ENCODE measurements at places on chromosomes 11 and 22.

GRCh38 chr11:76579752-76580151 lies 90.8 kb downstream of the LRRC32 start:
- no peak for DNase-seq

DNA sequence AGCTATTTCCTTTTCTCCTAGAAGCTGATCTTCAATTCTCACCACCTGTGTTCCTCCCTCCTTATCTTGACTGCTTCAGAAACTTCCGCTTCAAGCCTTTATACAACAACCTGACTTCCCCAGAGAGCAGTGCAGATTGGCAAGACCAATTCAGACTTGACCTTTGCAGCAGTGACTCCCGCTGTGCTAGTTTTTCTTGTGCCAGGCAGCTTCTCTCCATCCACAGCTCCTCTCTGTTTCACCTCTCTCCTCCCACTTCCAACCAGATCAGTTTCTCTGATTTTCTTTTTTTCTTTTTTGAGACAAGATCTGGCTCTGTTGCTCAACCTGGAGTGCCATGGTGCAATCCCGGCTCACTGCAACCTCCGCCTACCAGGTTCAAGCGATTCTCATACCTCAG lies 74.3 kb downstream of the GRAMD1B start:
- no peak for DNase-seq

DNA sequence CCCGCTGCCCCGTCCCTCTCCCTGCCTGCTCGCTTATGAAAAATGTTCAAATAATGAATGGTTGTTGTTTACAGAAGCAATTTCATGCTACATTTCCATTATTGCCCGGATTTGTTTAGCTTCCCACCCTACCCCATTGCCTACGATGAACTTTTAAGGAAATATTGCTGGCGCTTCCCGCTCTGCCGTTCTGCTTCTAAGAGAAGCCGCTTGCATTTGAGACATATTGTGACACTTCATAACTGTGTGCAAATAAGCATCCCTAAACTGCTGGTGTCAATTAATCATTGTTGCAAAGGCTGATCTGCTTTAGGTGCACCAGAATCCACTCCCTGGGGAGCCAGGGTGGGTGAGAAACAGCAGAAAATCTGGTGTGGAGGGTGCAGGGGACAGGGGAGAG lies 52.3 kb upstream of the LMO1 start:
- DNase-seq: no peak

DNA sequence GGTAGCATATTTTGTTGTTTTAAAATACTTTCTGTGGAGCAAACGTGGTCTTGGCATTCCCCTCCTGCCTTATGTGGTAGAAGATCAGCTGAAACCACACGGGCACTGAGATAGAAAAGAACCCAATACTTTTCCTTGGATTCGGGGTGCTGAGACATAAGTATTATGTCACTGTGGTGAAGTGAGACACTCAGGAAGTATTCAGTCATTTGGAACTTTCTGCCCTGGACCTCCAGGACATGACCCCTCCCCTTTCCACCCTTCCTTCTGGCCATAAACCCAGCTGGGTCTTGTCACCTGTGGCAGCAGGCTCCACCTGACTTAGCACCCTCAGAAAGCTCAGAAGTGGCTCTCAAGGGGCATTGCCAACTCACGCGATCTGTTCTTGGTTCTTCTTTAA lies 123.4 kb downstream of the SWAP70 start:
- DNase-seq: no peak

GRCh38 chr11:8963569-8964323 lies 496 bp downstream of the TMEM9B start:
- DNase-seq: no peak

GRCh38 chr11:43872995-43873394 lies 7.6 kb upstream of the ALKBH3 start:
- DNase-seq: no peak

DNA sequence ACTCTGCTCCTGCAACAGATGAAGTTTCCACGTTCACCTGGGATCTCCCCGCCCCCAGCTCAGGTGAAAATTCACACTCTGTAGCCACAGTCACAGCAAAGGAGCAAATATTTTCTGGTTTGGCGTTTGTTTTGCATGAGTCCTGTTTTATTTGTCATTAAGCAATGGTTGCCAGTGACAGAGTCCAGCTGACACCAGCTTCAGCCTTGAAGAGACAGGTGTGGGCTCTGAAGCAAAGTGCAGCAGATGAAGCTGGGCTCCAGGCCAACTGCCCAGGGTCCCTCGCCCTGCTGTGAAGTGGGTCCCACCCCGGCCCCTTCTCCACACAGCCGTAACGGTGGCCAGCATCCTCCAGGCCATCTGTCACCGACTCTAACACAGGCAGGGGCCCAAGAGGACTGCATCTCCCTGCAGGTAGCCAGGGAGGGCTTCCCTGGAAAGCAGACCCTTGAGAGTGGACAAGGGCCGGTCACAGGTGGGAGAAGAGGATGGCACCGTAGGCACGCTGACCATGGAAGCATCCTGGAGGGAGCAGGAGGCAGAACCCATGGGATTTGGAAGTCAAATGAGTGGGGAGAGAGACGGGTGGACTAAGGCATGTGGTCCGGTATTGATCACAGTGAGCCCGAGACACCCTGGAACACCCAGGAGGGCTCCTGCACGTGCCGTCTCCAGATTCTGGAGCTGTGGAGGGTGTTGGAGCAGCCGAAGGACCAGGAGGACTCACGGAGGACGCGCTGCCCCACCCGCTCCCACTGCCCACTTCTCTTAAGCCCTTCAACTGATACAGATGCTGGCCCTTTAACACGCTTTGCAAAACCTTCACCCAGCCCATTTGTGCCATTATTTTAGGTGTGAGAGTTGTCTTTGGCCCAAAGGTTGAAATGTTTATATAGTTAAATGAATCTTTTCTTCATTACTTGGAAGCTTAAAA lies 294.5 kb downstream of the BRD1 start:
- no peak for DNase-seq

DNA sequence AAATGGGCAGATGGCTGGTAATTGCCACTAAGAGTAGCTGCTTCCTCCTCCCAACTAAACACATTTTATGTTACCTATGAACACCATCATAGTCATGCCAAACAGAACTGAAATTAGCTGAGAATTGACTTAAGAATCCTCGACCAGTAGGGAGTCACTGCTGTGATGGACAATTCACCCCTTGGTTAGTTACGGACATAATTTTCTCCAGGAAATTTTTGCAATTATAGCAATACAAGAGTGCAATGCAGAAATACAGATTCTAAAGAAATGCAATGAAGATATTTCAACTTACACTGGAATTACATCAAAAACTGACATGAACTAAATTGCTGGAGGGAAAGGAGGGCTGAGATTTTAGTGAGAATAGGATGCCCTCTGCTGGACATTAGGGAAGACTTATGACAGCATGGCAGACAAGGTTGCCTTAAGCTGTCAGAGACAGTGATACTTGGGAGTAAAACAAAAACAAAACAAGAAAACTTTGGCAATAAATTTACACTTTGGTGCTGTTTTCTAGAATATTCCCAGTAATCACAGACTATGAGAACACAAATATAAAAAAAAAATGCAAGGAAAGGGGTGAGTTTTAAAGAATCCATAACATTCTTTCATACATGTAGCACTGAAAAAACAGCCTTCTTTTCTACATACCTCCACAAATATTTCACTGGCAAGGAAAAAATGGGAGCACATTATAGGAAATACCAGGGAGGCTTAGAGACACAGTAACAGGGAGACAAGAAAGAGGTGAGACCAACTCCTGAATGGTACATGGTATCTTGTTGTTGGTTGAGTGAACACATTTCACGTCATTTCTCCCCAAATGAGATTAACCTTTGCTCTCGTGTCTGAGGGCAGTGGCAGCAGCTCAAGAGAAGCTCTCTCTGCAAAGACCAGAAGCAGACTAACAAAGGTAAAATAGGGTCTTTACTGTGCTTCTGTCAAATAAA lies 11.2 kb upstream of the PPP2R1B start:
- DNase-seq: no peak

- no peak for DNase-seq
Observed at GRCh38 chr11:43931717-43932039, 10.8 kb upstream of the C11orf96 start.

- DNase-seq: no peak
Observed at GRCh38 chr22:25840167-25840566, 98.2 kb downstream of the MYO18B start.

- no peak for DNase-seq
Observed at GRCh38 chr11:80621871-80622270, 1181.0 kb upstream of the TENM4 start.

DNA sequence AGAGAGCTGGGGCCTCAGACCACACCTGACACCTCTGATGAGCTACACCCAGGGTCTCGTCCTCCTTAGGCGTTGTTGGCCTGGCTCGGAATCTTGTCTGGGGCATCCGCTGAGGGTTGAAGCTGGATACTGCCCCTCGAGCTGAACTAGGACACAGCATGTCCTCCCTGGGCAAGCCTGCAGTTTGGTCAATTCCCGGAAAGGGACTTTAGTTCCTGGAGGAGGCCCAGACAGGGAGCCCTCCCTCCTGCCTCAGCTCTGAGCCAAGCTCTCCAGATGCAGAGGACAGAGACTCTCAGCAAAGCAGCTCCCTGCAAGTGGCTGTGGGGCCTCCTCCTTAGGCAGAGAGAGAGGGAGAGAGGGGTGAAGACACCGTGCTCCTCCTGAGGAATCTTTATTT lies 4.9 kb downstream of the APOL3 start:
- DNase-seq: no peak

- no peak for DNase-seq
Observed at GRCh38 chr11:125564357-125564756, 4.9 kb upstream of the EI24 start.

DNA sequence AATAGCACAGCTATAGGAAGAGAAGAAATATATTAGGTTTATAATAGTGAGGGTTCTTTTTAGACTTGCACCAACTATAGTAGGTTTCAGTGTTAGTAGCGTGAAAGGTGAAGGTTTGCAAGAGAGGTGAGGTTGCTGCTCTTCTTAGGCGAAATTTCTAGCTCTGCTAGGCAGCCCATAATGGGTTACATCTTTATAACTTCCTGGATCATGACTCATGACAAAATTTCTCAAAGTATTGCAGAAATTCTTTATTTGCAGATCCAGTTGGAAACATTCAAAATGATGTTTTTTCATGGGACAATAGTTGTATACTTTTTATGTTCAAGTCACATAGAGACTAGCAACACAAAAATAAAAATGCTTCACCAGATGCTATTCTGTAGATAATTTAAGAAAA lies 260.0 kb downstream of the SOX6 start:
- DNase-seq: no peak

DNA sequence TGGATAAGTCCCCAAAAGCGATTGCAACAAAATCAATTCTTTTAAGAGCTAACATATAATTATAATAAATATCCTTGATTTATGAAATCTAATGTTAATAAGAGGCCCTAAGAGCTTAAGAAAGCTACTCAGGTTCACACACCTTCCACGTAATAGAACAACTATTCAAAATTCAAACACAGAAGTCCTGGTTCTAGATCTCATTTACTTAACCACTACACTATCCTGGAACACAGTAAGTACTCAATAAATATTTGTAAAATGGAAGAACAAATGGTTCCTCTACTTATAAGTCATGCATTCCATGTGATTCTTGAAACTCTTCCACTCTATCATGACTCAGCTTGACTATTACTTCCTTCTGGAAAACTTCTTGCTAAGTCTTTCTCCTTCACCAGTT lies 268.2 kb downstream of the FAM181B start:
- DNase-seq: no peak

- no peak for DNase-seq
Observed at GRCh38 chr22:47420211-47420610, 657.8 kb downstream of the TBC1D22A start.

DNA sequence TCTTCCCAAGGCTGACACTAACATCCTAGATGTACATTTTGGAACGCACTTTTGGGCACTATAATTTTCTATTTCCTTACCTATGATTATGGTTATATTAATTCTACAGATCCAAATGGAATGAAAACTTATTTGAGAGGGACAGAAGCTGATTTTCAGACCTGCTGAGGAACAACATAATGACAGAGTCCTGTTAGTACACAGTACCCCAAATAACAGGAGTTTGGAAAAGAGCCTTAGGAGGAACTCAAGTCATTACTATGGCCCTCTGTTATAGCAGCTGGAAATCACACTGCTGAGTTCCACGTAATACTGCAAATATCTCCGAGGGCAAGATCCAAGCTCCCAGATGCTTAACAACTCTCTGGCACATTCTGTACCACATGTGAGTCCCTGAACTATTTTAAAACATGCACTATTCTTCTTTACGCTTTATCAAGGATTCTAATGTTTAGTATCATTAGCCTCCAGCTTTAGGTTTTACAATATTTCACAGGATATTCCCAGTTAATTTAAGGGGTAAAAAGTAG lies 1027.7 kb upstream of the CCDC90B start:
- no peak for DNase-seq

- no peak for DNase-seq
Observed at GRCh38 chr11:17744151-17744940, 9.8 kb downstream of the KCNC1 start.

DNA sequence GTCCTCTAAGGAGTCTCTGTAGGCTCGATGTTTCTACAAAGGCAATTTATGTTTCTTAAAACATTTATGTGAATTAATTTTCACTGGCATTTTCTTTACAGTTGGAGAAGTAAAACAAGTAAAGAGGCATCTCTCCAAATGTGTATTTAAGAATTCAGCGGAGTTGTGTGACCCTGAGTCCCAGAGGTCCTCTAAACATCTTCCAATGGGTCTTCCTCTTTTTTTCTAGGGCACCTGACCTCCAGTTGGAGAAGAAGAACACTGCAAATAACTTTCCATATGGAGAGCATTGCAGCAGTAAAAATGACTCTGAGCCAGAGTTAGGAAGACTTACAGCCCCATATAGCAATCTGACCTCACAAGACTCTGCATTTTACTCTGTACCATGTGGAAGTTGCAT lies 480.5 kb upstream of the RAG2 start:
- no peak for DNase-seq

DNA sequence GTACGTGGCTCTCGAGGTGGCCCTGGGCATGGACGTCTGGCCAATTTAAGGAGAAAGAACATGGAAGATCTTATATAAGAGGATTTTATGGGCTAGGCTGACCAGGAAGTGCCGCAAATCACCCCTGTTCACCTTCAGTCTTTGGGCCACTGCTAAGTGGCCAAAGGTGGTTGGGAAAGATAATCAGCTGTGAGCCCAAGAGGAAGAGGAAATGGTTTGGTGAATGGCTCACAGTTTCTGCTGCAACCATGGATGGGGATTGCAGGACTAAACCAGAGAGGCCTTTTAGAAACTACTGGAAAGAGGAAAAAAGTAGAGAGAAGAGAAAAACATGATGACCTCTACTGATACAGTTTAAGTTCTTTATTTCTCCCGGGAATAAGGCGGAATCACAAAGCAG lies 96.0 kb upstream of the ARHGAP20 start:
- DNase-seq: no peak

- DNase-seq: no peak
Observed at GRCh38 chr11:120904116-120904515, 119.8 kb upstream of the TBCEL start.

DNA sequence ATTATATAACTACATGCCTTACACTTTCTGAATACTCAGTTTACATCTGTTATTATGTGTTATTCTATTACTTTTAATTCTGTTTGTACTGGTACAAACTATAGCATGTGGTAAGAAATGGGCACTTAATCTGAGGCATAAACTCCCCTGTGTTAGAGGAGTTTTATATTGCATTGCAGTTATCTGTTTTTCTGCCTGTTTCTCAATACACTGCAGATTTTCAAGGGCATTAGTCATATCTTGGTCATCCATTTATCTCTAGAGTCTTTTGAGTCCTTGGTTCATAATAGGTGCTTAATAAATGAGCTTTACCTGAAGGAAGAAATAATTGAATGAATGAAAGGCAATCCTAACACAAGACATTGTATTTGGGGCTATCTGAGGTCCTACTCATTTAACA lies 182.9 kb upstream of the CTSC start:
- no peak for DNase-seq

- no peak for DNase-seq
Observed at GRCh38 chr22:25382762-25383161, 163.3 kb downstream of the CRYBB2 start.
